Glutamatergic neuron (in vitro differentiated cells): ENCODE measurements at places on chromosomes 5 and 9.

DNA sequence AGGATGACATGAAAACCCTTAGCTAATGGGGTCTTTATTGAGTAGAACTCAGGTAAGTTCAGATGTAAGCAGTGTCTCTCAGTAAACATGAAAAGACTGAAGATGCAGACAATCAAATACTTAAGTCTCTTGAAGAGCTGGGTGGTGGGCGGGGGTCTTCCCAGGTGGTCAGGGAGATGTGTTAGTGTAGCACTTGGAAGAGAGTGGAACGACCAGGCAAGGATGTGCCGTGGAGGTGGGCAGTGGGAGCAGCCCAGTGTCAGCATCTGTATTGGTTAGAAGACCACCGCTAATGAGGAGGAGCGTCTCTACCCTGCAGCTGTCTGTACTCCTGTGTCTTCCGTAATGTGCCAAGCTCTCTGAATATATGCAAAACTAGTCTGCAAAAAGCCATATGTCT lies 4.4 kb downstream of the S1PR3 start:
- DNase-seq, result no peak

- DNase-seq, result no peak
Measured at GRCh38 chr5:151313357-151313756, 9.8 kb upstream of the SLC36A3 start.

GRCh38 chr5:54021431-54022164 lies 288.8 kb downstream of the ARL15 start:
- DNase-seq, result no peak

GRCh38 chr9:27118916-27119315 lies 9.9 kb downstream of the TEK start:
- no peak for DNase-seq

- no peak for DNase-seq
Measured at GRCh38 chr5:171823269-171823668, 37.7 kb downstream of the SMIM23 start.

GRCh38 chr5:113488645-113489184 lies 462 bp upstream of the MCC start:
- DNase-seq, result no peak

DNA sequence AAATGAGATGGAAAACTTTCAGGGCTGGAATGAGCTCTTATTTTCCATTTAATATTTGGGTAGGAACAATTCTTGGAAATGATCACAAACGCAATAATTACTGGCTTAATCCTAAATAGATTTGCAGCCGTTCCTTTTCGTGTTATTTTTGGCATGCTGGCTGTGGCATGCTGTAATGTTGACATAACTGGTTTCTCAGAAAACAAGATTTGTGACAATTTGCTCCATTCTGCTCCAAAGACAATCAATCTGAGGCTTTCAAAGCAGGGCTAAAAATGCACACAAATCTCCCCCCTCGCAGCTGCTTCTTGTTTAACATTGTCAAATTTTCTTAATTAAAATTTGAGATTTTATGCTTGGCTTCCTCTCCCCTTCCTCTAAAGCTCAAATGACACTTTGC lies 151.2 kb downstream of the TTC39B start:
- no peak for DNase-seq

GRCh38 chr5:154300207-154300883 lies 109.8 kb downstream of the GALNT10 start:
- DNase-seq, result no peak

DNA sequence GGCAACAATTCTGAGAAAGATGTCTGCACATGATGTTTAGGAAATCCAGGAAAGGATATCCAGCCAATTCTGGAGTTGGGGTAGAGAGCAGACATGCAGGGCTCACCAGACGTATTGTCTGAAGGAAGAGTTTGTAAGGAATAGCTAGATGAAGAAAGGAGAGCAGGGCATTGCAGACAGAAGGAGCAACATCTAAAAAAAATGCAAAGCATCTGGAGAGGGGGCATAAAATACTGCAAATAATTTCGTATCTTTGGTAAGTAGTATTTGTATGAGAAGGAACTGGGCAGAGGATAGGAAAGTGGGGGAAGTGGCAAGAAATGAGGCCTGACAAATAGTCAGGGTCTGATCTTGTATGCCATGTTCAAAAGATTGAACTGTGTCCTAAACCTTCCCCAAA lies 74.8 kb downstream of the MACIR start:
- no peak for DNase-seq

DNA sequence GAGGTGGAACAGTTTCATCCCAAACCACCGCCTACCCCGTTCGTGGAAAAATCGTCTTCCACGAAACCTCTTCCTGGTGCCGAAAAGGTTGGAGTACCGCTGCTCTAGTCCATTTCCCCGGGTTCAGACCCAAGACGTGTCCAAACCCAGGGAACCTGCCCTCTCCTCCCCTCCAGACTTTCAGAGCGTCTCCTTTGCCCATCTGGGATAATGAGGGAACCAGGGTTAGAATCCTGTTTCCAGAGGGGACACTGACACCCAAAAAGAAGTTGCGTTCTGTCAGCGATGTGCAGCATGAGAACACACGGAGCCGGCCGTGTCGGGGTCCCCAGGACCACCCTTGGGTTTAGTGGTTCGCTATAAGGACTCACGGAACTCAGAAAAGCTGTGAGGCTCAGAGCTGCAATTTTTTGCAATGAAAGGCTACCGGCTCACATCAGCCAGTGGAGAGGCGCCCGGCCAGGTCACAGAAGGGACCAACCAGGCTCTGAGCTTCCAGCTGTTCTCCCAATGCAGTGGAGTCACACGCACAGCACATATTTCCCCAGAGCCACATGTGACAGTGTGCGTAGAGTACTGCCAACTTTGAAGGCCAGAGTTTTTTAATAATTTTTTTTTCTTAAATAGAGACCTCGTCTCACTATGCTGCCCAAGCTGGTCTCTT lies 19.4 kb downstream of the LAMC3 start:
- DNase-seq, result no peak

- no peak for DNase-seq
Measured at GRCh38 chr9:36903541-36904435, 130.3 kb downstream of the PAX5 start.
